ENCODE measurements at places on chromosomes 16 and 17. TPM values are rescaled to one million over a fixed set of nuclear protein-coding genes. Genes with fewer than 3 reads are reported as not detected.

The KCNJ2 gene
- 10.1 TPM for total RNA-seq

The TMEM220 gene
- 20.0 TPM for total RNA-seq

The CDT1 gene
- 1.9 TPM for total RNA-seq

The SHISA9 gene
- 2.9 TPM for total RNA-seq

The MPV17L gene
- 1.9 TPM for total RNA-seq

The SPIRE2 gene
- 2.2 TPM for total RNA-seq

The SYT17 gene
- 9.4 TPM for total RNA-seq

All from umbilical cord (tissue), 2 donors.